Left cardiac atrium (tissue), 4 donors: ENCODE measurements at places on chromosomes 6 and 20. TPM values are rescaled to one million over a fixed set of nuclear protein-coding genes. Genes with fewer than 3 reads are reported as not detected.

GMEB2 gene
- 5.7 TPM for total RNA-seq

CGA gene
- 5.6 TPM for total RNA-seq

PRICKLE4 gene
- 2.1 TPM for total RNA-seq

XKR7 gene
- not detected for total RNA-seq

SLC26A8 gene
- not detected for total RNA-seq

TP53INP2 gene
- total RNA-seq: 117 TPM

TSHZ2 gene
- 12.0 TPM for total RNA-seq

BEND3 gene
- 1.1 TPM for total RNA-seq

KCTD20 gene
- total RNA-seq: 33.7 TPM

FGD2 gene
- total RNA-seq: 15.1 TPM

TINAG gene
- total RNA-seq: 0.39 TPM

MAS1 gene
- total RNA-seq: not detected

ZNF318 gene
- 10.0 TPM for total RNA-seq

TUBE1 gene
- 23.1 TPM for total RNA-seq

TCEA2 gene
- total RNA-seq: 46.4 TPM

BPI gene
- not detected for total RNA-seq

HAO1 gene
- not detected for total RNA-seq

FNDC1 gene
- total RNA-seq: 1.6 TPM

PDYN gene
- total RNA-seq: not detected

PDE7B gene
- total RNA-seq: 10.3 TPM

BTNL2 gene
- not detected for total RNA-seq
